ENCODE measurements at places on chromosomes 5 and 9.

- no peak for DNase-seq
Observed at GRCh38 chr5:54221135-54221534, 89.2 kb downstream of the ARL15 start.

GRCh38 chr5:127909066-127909465 is 174.5 kb upstream of the SLC12A2 start:
- peak; percentile 35 for DNase-seq

DNA sequence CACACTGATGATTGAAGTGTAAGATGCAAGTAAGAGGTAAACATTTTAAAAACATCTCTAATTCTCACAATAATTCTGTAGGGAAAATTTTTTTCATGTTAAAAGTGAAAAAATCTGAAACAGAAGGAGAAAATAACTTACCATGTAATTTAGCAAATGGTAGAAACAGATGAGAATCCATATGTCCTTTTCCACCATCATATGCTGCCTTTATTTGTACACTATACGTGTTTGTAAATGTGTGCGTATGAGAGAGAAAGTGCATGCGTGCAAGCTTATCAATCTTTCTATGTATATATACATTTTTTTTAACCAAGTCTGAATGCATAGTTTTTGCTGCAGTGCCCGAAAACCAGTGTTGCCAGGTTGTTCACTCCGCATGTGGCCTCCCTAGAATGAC is 186.7 kb downstream of the IZUMO3 start:
- DNase-seq, result no peak

GRCh38 chr9:130027533-130028365 is 15.2 kb downstream of the FNBP1 start:
- DNase-seq, result no peak

GRCh38 chr5:153818626-153819025 is 220.1 kb downstream of the FAM114A2 start:
- DNase-seq, result no peak

GRCh38 chr9:6692881-6693361 is 47.4 kb upstream of the GLDC start:
- no peak for DNase-seq

DNA sequence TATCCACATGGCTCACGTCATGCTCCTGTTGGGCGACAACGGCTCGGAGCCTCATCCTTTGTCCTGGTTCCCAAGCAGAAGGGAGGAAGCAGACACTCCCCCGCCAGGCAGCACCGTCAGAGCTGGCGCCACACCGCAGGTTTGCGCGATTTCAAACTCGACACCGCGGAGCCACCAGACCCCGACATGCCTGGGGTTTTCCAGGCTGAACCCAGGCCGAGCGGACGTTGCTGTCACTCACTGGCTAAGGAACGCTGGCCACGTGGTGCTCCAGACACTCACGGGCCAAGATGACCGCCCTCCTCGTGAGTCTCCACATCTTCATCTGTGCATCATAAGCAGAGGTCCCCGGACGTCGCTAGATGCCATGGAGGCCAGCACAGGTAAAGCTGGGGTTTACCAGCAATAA is 9.0 kb downstream of the TERT start:
- no peak for DNase-seq

DNA sequence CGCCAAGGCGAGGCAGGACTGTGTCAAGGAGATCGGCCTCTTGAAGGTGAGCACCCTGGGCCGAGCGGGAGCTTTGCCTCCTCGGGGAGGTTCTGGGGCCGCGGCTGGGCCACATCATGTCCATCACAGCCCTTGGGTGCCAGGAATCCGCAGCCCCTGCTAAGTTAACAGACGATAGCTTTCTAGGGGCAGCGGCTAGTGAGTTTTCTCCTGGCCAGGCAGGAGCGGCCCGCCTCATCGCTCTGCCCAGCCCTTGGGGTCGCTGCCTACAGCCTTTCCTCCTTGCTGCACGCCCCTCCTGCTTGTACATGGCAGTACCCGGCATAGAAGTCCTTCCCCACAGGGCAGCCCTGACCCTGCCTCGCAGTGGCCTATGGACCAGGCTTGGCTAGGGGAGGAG is 56.2 kb downstream of the NEK6 start:
- DNase-seq, result no peak

GRCh38 chr5:153480401-153480800 is 10.1 kb upstream of the GRIA1 start:
- no peak for DNase-seq

DNA sequence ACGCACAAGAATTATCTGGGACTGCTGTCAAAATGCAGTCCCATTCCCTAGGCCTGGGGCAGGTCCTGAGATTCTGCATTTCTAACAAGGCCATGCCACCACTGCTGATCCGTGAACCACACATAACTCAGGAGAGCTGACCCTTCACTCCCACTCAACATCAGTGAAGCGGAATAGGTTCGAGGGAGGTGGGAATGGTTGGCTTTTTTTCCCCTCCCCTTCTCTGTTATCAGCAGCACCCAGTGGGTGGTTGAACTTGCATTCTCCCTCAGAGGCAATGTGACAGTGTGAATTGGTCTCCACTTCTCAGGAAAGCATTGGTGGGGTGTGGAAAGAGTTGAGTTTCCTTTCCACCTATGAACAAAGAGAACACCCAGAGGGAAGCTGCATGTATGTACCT is 344.3 kb downstream of the GADD45G start:
- DNase-seq, result no peak

DNA sequence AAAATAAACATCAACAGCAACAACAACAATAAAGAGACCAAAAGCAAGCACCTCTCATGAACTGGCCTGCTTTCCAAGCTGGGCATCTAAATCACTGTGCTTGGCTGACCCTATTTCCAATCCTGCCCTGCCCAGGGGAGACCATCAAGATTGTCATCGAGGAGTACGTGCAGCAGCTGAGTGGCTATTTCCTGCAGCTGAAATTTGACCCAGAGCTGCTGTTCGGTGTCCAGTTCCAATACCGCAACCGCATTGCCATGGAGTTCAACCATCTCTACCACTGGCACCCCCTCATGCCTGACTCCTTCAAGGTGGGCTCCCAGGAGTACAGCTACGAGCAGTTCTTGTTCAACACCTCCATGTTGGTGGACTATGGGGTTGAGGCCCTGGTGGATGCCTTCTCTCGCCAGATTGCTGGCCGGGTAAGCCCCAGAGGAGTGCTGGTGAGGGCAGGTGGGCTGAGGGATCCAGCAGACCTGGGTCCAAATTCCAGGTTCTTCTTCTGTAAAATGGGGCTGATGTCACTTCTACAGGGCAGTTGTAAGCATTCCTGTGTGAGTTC is 15.6 kb downstream of the PTGS1 start:
- DNase-seq, result no peak

- no peak for DNase-seq
Observed at GRCh38 chr5:151676314-151676712, 10.4 kb downstream of the SPARC start.

- no peak for DNase-seq
Observed at GRCh38 chr5:41356786-41357185, 143.5 kb upstream of the C6 start.

DNA sequence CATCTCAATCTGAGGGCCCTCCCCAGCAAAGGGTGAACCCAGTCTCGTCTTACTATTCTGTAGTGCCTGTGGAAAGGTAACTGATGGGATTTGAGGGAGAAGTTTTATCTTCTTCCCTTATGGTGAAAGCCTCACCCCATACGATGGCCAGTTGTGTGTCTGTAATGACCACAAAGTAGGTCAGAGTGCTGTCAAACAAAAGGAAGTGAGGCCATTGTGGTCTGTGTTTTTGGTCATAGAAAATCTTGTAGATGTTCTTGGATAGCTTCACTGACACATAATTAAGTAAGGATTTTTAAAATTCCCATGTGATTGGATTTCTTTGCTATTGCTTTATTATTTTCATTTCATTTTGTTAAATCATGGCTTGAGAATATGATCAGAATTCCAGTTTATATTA is 505.1 kb upstream of the KLF4 start:
- DNase-seq, result no peak

DNA sequence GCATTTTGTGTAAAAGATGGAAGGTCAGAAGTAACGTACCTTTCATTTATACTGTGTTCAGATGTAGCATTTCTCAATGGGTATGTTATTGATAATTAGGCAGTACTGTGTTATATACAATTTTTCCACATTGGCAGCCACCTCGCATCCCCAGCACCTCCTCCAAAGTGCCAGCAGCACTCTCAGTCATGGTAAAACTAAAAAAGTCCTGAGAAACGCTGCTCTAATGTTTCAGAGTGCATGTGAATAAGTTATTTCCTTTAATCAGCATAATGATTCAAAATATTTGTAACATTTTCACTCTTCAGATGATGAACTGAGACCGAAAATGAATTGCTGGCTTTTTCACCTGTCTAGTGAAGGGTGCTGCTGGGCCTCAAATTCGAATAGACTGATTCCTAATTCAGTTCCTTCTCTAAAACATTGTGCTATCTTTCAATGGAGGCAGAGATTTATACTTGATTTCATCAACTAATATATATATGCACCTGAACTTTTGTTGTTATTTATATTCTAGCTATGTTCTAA is 79.9 kb upstream of the ANKRD55 start:
- DNase-seq, result no peak

- no peak for DNase-seq
Observed at GRCh38 chr5:452978-453710, 10.2 kb downstream of the EXOC3 start.

- DNase-seq, result no peak
Observed at GRCh38 chr9:112130997-112131396, 44.1 kb downstream of the SUSD1 start.

GRCh38 chr9:114844766-114845165 is 38.9 kb upstream of the TNFSF15 start:
- no peak for DNase-seq

GRCh38 chr9:133513214-133514100 is 11.3 kb downstream of the MYMK start:
- DNase-seq, result no peak

GRCh38 chr5:151095341-151096000 is 14.6 kb upstream of the TNIP1 start:
- peak; percentile 29 for DNase-seq

DNA sequence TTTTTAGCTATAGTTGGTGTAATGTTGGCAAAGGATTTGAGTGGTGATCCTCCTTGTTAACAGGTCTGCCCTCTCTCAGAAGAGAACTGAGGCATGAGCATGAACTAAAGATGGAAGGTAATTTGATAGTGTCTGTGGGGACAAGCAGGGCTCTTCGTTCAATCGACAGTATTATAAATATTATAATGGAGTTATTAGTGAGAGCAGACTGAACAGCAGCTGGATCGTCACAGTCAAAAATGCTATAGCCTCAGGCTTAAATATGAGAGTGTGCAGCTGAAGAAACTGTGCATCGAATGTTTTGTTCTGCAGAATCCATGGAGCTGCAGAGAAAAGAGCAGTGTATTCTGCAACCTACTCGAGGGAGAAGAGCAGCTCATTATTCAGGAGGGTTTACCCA is 757.3 kb downstream of the DNAH5 start:
- no peak for DNase-seq

- no peak for DNase-seq
Observed at GRCh38 chr5:36724467-36725332, 118.3 kb downstream of the SLC1A3 start.

GRCh38 chr5:149063896-149064478 is 1.1 kb upstream of the SH3TC2 start:
- DNase-seq, result no peak
